ENCODE measurements at places on chromosomes 3 and 15. TPM values are rescaled to one million over a fixed set of nuclear protein-coding genes. Genes with fewer than 3 reads are reported as not detected.

The CLRN1 gene
- total RNA-seq, result not detected

GRCh38 chr3:113485161-113485609 is 29.8 kb downstream of the SPICE1 start:
- peak; percentile 43 for DNase-seq

The PRTG gene
- total RNA-seq, result not detected

The ALPK3 gene
- total RNA-seq, result 0.29 TPM

DNA sequence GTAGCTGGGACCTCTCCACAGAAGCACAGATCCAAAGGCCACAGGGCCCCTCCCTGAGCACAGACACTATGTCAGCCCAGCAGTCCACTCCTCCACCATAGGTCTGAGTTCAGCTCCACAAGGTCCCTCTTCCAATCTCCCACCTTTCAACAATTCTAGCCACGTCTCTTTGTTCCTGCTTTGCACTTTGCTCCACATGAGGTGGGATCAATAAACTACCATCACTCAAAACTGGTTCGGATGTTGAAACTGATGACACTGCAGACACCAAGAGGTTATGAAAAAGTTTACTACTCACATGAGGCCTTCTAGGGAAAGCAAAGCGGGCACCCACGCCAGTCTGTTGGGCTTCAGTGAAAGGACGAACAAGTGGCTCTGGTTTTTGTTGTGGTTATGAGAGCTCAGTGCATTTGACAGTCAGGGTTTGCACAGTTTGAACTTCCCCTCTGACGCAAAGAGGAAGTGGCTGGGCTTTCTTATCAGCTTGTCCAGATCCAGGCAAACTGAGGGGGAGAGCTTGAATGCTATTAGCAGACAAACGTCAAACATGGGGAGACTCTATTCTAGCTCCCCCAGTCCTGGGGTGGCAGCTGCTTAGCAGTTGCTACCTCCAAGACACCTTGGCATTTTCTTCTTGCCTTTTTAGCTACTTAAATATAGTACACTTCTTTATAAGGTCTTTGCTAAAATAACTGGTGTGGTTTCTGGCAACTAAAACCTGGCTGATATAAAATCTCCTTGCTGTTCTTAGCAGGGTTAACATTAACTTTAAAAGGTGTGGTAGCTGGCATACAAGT is 37.8 kb downstream of the ZNF445 start:
- peak; percentile 49 for DNase-seq

DNA sequence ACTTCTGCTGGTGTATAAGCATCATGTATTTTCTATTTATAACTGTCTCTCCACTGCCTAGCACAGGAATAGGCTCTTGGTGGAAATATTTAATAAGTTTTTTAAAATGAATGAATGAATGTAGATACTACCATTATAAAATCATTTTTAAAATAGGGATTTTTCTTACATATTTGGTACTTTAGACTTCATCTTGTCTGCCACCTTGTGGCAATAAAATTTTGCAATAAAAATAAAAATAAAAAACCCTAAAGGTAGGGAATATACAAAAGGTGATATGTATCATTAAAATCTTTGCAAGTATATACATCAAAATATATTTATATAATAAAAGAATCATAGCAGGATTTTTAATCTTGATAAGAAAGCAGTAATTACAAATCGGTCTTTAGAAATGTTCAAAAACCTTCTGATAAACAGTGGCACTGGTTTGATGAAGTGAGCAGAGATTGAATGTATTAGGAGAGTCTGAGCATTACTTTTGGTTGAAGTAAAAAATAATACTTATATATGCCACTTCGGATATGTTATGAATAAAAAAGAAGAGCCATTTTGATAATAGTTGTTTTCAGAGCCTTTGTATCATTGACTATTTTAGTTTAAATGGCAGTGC is 95.2 kb downstream of the SPATA16 start:
- DNase-seq, result no peak

GRCh38 chr15:77507911-77508310 is 87.2 kb downstream of the HMG20A start:
- DNase-seq, result no peak

DNA sequence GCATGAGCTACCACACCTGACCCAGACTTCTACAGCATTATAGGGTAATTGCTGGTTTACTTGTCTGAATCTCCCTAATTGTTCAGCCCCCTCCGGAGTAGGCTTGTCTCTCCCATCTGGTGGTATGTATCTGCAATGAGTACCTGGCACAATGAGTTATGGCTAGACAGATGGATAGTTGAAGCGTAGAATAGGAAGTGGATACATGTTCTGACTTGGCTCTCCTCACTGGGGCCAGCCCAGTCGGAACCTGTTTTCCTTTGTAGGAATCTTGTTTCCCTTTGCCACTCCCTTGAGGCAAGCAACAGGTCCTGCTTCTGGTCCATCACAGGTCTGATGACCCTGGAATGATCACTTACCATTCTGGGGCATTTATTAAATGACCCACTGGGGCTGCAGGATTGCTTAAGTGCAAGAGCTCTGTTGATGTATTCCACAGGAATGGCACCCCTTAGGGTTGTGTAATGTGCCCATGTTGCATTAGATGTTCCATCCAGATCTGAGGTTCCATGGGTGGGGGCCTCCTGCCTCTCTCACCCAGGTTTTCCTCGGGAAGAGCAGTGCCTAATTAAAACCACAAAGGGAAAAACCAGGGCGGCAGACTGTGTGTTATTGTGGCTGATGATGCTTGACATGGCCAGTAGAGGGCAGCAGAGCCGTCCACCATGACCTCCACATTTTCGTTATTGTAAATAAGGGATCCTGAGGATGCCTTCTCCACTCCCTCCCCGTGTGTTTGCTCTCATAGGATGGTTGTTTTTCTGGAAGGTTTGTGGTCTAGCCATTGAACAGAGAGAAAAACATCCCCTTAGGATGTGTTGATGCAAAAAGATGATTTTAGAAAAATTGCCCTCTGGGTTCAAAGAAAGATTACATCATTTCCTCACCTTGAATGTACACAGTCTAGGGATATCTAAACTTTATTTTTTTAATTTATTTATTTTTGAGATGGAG is 58.0 kb downstream of the CMTM8 start:
- DNase-seq, result peak; percentile 36

- no peak for DNase-seq
Measured at GRCh38 chr3:150922611-150923010, 17.4 kb upstream of the MINDY4B start.

DNA sequence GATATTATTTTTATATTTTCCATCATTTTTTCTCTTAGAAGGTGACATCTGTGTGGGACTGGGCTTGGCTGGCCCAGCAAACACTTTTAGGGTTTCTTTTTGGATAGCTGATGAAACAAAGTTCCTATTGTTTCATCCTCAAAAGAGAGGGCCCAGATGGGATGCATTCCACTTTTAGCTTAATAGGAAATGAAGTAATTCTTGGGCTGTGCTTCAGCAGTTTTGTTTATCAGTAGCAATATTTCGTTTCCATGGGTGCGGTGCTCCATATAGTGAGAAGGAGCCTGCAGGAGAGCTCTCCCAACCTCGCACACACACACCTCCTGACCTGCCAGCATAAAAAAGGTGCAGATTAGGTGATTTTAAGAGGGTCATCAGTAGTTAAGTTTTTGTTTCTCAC is 147.5 kb downstream of the AKAP13 start:
- DNase-seq, result no peak

- no peak for DNase-seq
Measured at GRCh38 chr3:161264852-161265251, 43.7 kb downstream of the NMD3 start.

DNA sequence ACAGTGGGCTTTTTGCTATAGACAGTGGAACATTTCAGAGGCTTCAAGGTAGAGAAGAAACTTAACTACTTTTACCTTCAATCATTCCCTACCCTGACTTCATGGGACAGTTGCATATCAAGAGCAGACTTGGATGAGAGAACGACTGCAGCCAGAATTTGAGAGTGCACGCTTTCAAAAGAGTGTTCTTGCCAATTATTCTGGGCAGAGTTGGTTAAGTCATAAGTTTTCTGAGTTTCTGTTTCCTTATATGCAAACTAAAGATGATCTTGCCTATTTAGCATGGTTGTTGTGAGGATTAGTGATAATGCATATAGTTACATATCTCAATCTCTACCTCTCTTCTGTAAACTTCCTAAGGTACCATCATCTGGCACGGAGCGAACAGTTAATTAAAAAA is 7.6 kb downstream of the SLC9A9 start:
- no peak for DNase-seq

- no peak for DNase-seq
Measured at GRCh38 chr3:153595186-153595815, 433.3 kb downstream of the RAP2B start.

- DNase-seq, result no peak
Measured at GRCh38 chr3:114313426-114313825, 19.6 kb downstream of the TIGIT start.

- no peak for DNase-seq
Measured at GRCh38 chr3:29004885-29005599, 275.8 kb upstream of the RBMS3 start.

- DNase-seq, result no peak
Measured at GRCh38 chr15:59741274-59741906, 52.3 kb upstream of the BNIP2 start.

Measured in naive thymus-derived CD8-positive, alpha-beta T cell (primary cell).